ENCODE measurements at places on chromosomes 4 and X. TPM values are rescaled to one million over a fixed set of nuclear protein-coding genes. Genes with fewer than 3 reads are reported as not detected.

C4orf36 gene
- total RNA-seq = 2.2 TPM

CSAG2 gene
- not detected for total RNA-seq

SPANXN2 gene
- total RNA-seq = not detected

AVPR2 gene
- total RNA-seq = not detected

CAPN6 gene
- under 0.01 TPM for total RNA-seq

ETDA gene
- total RNA-seq = not detected

PPEF1 gene
- 17.9 TPM for total RNA-seq

TSPAN6 gene
- 31.0 TPM for total RNA-seq

TIMM17B gene
- total RNA-seq = 17.9 TPM

FAM236B gene
- total RNA-seq = not detected

DCAF4L1 gene
- total RNA-seq = under 0.01 TPM

NSG1 gene
- total RNA-seq = 253 TPM

TSC22D3 gene
- total RNA-seq = 46.0 TPM

IGFBP7 gene
- 42.0 TPM for total RNA-seq

FGA gene
- not detected for total RNA-seq

HHIP gene
- 2.0 TPM for total RNA-seq

MFAP3L gene
- total RNA-seq = 10.8 TPM

ENOPH1 gene
- total RNA-seq = 57.8 TPM

YIPF7 gene
- 2.0 TPM for total RNA-seq

GPC4 gene
- 4.7 TPM for total RNA-seq

SPACA5 gene
- total RNA-seq = 0.25 TPM

MID2 gene
- 7.6 TPM for total RNA-seq

USP17L12 gene
- not detected for total RNA-seq

CTAG2 gene
- not detected for total RNA-seq

PRR32 gene
- not detected for total RNA-seq

PABPC1L2A gene
- 1.7 TPM for total RNA-seq

MTNR1A gene
- total RNA-seq = 0.49 TPM

CENPVL2 gene
- total RNA-seq = 1.7 TPM

FAM236D gene
- not detected for total RNA-seq

SSX4B gene
- not detected for total RNA-seq

CCKAR gene
- 0.25 TPM for total RNA-seq

UBE2A gene
- total RNA-seq = 27.5 TPM

CT45A3 gene
- not detected for total RNA-seq

All from temporal lobe (tissue), 4 donors.